Kasumi-1 (cell line): ENCODE measurements at places on chromosomes 7 and 10.
A peak's percentile ranks its signal among the peaks of the same experiment; 100 is the strongest.

GRCh38 chr10:29689001-29689400 is 54.2 kb upstream of the SVIL start:
- DNase-seq, result peak; percentile 58

DNA sequence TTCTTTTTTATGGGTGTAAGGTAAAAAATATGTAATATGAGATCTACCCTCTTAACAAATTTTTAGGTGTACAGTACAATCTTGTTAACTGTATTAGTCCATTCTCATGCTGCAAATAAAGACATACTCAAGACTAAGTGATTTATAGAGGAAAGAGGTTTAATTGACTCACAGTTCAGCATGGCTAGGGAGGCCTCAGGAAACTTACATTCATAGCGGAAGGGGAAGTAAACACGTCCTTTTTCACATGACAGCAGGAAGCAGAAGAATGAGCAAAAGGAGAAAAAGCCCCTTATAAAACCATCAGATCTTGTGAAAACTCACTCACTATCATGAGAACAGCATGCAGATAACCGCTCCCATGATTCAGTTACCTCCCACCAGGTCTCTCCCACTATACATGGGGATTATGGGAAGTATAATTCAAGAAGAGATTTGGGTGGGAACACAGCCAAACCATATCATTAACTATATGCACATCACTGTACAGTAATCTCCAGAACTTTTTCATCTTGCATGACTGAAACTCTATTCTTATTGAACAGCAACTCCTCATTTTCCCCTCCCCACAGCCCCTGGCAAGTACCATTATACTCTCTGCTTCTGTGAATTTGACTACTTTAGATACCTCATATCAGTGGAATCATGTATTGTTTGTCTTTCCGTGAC is 127.4 kb downstream of the WNT2 start:
- peak; percentile 4 for DNase-seq

DNA sequence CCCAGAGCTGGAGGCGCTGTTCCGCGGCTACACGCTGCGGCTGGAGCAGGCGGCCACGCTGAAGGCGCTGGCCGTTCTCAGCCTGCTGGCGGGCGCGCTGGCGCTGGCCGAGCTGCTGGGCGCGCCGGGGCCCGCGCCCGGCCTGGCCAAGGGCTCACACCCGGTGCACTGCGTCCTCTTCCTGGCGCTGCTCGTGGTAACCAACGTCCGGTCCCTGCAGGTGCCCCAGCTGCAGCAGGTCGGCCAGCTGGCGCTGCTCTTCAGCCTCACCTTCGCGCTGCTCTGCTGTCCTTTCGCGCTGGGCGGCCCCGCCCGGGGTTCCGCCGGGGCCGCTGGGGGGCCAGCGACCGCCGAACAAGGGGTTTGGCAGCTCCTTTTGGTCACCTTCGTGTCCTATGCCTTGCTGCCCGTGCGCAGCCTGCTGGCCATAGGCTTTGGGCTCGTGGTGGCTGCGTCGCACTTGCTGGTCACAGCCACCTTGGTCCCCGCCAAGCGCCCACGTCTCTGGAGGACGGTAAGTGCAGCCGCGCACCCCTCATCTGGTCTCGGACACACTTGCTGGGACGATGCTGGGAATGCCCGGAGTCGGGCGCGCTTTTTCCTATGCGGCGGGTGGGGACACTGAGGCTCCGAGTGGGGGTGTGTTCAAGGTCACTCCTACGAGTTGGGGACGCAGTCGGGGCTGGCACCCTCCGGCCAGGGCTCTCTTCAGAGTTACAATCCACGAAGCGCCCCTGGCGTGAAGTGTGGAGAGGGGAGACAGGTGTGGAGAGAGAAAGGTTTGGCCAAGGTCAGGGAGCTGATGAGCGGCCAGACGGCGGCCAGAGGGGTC is 717 bp downstream of the ADCY1 start:
- DNase-seq, result no peak

- no peak for DNase-seq
Observed at GRCh38 chr10:75836064-75836463, 404.6 kb downstream of the LRMDA start.

- DNase-seq, result no peak
Observed at GRCh38 chr7:120716307-120716706, 141.6 kb downstream of the TSPAN12 start.

GRCh38 chr10:117221156-117221711 is 19.7 kb upstream of the SLC18A2 start:
- no peak for DNase-seq

DNA sequence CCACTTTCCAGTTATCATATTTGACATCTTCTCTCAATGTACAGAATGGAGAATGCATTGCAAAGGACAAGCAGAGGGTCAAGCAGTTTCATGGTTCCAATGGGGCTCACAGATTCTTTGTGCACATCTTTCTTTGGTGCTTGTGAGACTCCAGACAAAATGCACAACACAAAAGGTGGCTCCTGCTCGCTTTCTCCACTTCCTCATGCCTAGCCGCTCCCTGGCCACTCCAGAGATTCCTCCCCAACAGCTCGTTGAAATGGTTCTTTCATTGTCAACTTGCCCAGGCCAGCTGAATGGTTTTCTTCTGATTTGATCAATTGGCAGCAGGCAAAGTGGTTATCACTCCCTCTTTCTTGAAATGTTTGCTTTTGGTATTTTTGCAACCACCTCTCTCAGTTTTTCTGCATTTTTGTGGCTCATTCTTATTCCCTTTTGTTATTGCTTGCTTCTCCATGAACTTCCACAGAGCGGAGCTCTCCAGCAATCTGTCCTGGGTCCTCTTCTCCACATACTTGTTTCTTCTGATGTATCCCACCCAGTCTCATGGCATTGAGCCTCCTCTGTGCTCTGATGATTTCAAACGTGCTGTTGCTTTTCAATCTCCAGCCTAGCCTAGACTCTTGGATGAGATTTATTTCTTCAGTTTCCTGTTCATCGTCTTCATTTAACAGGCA is 507.8 kb upstream of the MKI67 start:
- DNase-seq, result no peak

DNA sequence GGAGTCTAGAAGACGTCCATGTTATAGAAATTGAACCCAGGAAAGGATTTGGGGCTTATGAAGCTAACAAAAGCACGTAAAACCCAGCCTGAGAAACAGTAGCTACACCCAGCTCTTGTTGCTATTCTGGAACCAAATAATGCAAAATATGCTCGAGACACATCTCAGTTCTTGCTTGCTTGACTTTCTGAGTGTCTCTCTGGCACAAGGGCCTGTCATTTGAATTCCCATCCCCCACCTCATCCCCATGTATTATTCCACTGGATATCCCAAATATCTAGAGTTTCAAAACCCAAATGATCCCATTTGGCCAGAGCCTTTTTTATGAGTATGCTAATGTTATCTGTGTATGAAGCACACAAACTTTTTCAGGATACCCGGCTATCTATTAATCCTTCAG is 48.2 kb upstream of the AGBL3 start:
- DNase-seq, result no peak

- DNase-seq, result no peak
Observed at GRCh38 chr7:37982423-37982822, 62.0 kb downstream of the EPDR1 start.

DNA sequence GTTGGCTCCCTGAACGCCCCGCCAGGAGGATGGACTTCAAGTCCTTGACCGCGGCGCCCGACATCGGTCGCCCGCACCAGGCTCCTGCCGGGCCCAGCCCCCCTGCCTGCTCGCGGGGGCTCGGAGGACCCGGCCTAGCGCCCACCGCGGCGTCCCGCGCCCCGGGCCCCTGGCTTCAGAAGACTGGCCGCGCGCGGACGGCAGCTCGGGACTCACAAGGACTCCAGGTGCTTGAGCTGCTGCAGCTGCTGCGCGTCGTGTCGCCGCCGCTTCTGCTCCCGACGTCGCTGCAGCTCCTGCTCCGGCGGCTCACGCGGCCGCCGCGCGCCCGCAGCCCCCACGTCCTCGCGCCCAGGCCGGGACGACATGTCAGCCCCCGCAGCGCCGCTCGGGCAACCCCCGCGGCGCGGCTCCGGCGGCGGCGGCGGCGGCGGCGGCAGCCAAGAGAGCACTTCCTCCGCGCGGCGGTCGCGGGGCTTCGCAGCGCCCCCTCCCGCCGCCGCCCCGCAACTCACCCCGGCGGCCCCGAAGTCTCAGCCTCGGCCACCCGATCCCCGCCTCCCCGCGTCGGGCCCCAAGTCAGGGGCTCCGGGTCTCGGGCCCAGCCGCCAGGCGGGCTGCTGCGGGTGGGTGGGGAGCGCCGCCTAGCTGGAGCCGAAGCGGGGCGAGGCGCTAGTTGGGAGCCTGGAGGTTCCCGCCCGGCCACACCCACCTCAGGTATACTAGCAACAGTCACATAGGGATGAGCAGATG is at the start of gene RP9:
Gene RP9 (minus strand): TSS at position 400 of the 753 bp plus-strand sequence. CDS start 32 bp downstream, at position 368.
- DNase-seq, result peak; percentile 88

GRCh38 chr7:67422601-67423000 is 426.0 kb downstream of the TYW1 start:
- DNase-seq, result no peak

DNA sequence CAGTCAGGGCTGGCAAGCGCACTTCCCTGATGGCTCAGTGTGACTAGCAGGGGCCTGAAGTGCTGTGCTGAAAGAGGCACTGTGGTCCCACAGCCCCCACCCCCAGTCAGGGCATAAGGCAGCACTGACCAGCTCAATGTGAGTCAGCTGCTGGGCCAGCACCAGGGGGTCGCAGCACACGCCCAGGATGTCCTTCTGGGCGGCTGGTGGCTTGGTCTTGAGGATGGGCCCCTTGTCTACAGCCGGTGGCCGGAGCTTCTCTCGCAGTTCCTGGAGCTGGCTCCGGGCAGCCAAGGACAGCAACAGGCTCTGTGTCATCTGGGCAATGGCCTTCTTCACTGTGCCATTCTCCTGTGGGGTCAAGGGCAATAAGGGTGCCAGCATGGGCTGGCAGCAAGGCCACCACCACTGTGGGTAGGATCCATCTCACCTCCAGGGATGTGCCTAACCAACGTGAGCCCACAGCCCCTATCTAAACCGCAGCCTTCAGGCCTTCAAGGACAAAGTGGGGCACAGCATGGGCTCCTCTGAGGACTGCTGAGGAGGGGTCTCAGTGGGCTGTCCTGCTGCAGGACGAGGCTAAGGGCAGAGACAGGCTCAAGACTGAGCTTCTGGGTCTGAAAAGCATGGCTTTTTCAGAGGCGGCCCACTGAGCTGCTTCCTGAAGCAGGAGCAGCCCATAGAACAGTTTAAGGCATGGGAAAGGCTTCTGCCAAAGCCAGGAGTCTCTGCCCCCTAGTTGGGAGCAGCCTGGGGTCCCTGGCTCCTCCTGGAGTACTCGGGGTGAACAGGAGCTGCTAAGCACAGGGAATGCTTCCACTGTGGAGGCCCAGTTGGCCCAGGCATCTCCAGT is 62.5 kb downstream of the CSGALNACT2 start:
- no peak for DNase-seq

DNA sequence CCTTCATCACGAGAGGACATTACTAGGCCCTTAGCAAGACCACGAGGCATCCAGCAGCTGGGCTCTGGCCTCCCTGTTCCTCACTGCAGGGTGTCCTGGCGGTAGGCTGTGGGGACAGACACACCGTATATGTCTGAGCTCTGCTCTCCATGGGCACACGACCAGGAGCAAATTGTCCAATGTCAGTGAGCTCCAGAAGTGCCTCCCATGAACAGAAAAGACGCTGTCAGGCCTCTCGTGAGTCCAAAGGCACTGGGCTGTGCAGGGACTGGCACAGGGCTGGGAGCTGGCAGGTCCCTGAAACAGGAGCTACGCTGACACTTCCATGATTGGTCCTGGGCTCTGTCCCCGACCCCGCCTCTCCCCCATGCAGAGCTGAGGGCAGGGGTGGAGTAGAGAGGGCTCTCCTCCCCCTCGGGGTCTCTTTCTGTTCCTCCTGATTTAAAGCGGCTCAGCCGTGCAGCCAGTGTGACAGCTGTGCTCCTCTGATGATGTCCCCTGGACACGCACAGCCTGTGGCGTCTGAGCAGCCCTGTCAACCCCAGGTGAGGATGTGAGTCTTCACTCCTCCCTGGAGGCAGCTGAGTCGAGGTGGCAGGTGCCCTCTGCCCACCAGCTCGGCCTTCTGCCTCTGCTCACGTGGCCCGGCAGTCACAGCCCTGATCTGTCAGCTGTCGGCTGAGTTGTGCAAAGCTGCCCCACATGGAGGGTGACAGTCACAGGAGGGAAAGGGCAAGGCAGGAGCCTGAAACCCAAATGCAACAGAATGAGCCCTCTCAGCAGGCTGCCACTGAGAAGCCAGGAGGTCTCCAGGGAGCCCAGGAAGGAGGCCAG is 13.0 kb downstream of the ANTXRL start:
- DNase-seq, result no peak

- no peak for DNase-seq
Observed at GRCh38 chr10:123459371-123460091, 206.6 kb upstream of the GPR26 start.

DNA sequence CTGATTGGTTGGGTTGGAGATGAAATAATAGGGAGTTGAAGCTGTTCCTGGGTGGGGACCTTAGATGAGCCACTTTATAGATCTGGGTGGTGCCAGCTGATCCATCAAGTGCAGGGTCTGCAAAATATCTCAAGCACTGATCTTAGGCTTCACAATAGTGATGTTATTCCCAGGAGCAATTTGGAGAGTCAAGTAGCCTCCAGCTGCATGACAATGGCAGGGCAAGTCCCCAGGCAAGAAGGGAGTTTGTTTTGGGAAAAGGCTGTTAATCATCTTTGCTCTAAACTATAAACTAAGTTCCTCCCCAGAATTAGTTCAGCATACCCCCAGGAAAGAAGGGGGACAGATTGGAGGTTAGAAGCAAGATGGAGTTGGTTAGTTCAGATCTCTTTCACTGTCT is 47.7 kb upstream of the WAPL start:
- no peak for DNase-seq

DNA sequence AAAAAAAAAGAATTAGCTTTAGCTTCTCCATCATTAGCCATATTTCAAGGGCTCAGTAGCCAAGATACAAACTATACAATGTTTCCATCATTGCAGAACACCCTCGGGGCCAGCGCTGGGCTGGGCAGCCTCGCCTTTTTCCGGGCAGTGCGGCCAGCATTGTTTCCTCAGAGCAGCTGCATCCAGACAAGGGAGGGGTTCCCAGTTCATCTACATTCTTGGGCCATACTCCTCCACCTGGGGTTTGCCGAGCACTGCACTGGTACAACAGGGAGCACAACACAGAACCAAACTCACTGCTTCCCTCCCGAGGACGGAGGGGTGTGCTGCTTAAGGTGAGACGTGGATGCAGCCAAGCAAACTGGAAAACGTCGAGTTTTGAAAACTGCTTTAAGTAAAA is 2.4 kb upstream of the PKD1L1 start:
- no peak for DNase-seq

- peak; percentile 41 for DNase-seq
Observed at GRCh38 chr7:36440880-36441279, 51.2 kb downstream of the ANLN start.

GRCh38 chr7:28064437-28064836 is 116.2 kb downstream of the JAZF1 start:
- DNase-seq, result no peak

DNA sequence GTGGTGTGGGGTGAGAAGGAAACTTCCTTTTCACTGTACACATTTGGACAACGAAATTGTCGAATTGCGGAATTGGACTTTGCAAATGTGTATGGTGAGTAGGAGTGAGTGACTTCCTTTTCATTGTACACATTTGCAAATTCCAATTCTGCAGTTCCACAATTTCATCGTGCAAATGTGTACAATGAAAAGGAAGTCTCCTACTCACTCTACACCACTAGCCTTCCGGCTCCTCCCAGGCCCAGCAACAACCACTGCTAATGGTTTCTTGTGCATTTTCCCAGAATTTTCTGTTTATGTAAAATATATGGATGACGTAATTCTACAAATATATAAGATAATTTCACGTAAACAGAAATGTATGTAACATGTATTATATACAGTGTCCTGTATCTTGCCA is 118.5 kb downstream of the ARL4A start:
- DNase-seq, result peak; percentile 67
